ENCODE measurements at places on chromosomes 3 and 15. TPM values are rescaled to one million over a fixed set of nuclear protein-coding genes. Genes with fewer than 3 reads are reported as not detected.

GRCh38 chr15:87557881-87558280 lies 698.7 kb downstream of the NTRK3 start:
- DNase-seq = no peak

Gene ITIH1
- total RNA-seq = not detected

GRCh38 chr15:93268066-93268465 lies 179.1 kb upstream of the RGMA start:
- no peak for DNase-seq

DNA sequence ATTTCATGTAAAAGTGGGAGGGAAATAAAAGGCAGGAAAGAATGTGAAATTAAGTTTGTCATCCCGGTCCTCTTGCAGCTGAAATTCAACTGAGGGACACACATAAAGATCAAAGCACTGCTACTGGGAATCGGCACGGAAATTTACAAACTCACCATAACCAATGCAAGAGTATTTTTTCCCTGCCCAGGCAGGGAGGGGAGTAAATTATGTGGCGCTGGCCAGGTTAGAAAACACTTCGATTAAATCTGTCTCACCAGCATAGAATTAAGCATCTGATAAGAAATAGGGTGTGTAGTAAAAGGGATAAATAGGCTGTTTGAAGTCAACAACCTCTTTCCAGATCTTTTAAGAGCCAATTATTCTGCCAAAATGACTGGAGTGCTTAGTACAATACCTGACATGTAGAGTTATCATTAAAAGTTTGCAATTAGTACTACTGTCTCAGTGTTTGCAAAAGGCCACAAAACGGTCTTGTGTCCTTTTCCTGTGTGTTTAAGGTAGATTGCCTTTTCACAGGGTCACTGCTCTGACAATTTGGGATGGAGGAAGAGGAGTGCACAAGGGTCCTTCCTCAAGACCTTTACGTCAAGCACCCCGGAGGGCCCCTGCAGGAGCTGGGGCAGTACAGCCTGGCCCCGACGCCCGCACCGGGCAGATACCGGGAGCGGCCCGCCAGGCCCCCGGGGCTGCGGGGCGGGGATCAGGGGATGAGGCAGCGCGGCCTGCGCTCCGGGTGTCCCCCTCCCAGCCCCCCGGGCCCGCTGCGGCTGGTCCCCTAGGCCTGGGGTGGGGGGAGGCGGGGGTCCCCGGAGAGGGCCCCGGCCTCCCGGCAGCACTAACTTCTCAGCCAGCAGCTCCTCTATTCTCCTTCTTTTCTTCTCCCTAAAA lies 651 bp downstream of the UBA3 start:
- DNase-seq = peak; percentile 68

DNA sequence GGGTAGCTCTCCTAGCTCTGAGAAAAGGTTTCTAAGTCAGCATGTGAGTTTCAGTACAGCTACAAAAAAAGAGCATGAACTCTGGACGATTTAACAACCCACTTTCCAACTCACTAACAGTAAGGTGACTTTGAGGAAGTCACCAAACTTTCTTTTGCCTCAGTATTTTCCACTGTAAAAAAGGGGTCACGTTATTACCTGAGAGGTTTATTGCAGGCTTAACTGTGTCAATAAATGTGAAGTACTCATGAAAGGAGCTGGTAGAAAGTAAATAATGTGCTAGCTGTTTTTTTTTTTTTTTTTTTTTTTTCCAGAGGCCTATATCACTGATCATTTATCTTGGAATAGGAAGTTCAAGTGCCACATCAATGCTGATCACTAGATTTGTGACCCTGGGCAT lies 89.3 kb downstream of the PLSCR2 start:
- no peak for DNase-seq

DNA sequence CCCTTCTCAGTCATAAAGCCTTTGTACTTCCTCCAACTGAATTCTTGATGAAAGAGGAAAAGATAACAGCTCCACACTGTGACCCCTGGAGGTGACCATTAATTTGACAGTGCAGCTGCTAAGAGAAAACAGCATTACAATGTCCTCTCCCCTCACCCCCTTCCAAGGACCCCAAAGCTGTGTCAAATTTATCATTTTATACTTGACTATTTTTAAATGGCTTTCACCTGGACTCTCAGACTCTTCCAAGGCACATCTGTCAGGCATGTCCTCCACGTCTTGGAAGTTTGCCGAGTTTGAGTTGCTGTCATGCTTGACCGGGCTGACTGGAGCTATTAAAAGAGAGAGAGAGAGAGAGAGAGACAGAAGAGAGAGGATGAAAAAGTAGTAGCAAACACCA lies 236.5 kb downstream of the WDR72 start:
- DNase-seq = no peak

- DNase-seq = peak; percentile 41
Measured at GRCh38 chr3:182364723-182365650, 428.3 kb upstream of the ATP11B start.

GRCh38 chr3:128667641-128668040 lies 17.0 kb upstream of the RPN1 start:
- DNase-seq = no peak

Measured in endodermal cell (in vitro differentiated cells).